Endothelial cell of umbilical vein (primary cell): ENCODE measurements at places on chromosomes 7 and 10. TPM values are rescaled to one million over a fixed set of nuclear protein-coding genes. Genes with fewer than 3 reads are reported as not detected.
A peak's percentile ranks its signal among the peaks of the same experiment; 100 is the strongest.

Gene CD36
- total RNA-seq: 0.58 and 1.2 TPM in 2 replicates

Gene GPR37
- 2.1 and 2.2 TPM in 2 replicates for total RNA-seq

Gene FLNC
- total RNA-seq: 81.8 and 81.9 TPM in 2 replicates

Gene FAM25G
- not detected in 2 replicates for total RNA-seq

Gene PKD2L1
- total RNA-seq: not detected in 2 replicates

Gene NANOS1
- total RNA-seq: 0.40 and 0.76 TPM in 2 replicates

Gene CNTNAP2
- not detected in 2 replicates for total RNA-seq

Gene PAX2
- total RNA-seq: not detected in 2 replicates

Gene FXYD4
- not detected in 2 replicates for total RNA-seq

Gene TMEM213
- not detected in 2 replicates for total RNA-seq

Gene RET
- total RNA-seq: 0.22 TPM in 1 of 2 replicates, not detected in the other

Gene SPDYE9
- total RNA-seq: not detected in 2 replicates

GRCh38 chr10:59648711-59649201, 60.9 kb downstream of the SLC16A9 start:
- DNase-seq: no peak

- no peak for DNase-seq
Measured at GRCh38 chr7:122618585-122619189, 80.2 kb downstream of the RNF133 start.

DNA sequence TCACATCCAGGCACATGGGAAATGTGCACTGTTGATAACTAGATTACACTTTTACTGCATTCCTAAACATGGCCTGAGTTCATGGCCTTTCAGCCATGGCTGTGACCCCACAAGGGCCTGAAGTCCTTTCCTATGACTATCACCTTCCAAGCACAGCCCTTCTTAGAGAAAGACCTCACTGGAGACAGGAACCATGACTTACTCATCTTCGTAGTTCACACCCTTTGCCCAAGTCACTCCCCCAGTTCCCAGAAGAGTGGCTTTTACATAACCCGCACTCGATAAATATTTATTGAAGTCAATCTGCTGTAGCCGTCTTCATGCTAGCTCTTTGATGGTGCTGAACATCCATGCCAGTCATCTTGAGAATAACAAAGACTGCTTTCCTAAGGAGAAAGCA, 632.5 kb upstream of the NRP1 start:
- DNase-seq: no peak

DNA sequence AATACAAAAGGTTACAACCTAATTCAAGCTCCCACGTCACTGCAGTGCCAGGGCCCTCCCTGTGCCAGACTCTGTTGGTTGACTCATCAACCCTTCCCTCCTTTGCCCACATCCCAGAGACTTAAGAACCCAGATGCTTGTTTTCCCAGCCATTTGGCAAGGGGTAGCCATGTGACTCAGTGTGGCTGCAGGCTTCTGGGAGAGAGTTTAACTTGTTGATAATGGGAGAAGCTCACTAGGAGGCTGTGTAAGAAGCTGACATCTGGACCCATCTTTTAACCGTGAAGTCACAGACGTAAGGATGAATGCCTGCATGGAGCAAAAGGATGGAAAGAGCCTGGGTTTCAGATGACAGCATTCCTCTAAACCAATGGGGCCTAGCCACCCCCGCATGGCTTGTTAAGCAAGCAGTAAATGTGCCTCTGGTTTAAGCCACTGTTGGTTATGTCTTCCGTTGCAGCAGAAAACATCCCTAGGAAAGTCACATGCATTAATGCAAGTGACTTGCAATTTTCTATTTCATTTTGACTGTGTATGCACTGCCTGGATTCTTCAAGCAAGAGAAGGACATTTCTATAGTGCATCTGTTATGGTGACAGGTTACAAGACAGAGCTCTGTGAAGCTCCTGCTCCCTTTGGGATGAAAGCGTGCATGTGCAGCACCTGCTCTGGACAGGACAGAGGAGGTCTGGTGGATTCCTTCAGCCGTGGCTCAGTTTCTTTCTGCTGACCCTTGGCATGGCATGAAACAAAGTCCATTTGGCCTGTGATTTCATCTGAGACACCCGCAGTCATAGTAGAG, 57.5 kb upstream of the CREB5 start:
- DNase-seq: peak; percentile 24

- DNase-seq: no peak
Measured at GRCh38 chr7:45597286-45597984, 23.3 kb downstream of the ADCY1 start.

GRCh38 chr7:148084138-148084537, 506.4 kb upstream of the C7orf33 start:
- DNase-seq: no peak

- DNase-seq: peak; percentile 51
Measured at GRCh38 chr10:46524472-46525176, 31.8 kb downstream of the GPRIN2 start.

DNA sequence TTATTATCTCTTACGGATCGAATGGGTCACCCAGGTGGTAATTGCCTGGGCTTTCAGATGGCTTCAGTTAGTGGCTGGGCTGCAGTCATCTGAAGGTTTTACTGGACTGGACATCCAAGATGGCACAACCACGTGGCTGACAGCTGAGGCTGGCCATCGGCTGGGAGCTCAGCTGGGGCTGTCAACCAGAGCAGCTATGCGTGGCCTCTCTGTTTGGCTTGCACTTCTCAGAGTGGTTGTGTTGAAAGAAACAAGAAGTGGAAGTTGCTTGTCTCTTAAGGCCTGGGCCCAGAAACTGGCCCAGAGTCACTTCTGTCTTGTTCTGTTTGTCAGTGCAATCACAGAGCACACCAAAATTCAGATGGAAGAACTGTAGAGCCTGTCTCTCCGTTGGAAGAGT, 5.7 kb upstream of the GDI2 start:
- DNase-seq: no peak

DNA sequence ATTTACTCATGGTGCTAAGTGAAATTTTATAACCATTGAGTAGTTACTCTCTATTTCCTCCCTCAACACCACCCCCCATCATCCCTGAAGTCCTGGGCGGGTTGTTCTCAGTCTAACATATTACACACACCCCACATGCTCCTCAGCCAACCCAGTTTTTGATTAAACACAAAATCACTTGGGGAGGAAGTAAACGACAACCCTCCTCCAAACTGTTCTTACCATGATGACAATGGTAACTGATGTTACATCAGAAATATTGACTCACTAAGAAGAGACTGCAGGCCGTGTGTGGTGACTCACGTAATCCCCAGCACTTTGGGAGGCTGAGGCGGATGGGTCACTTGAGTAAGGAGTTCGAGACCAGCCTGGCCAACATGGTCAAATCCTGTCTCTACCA, 44.2 kb downstream of the RAB11FIP2 start:
- no peak for DNase-seq

- no peak for DNase-seq
Measured at GRCh38 chr7:142319970-142320369, 62.1 kb upstream of the PRSS58 start.

DNA sequence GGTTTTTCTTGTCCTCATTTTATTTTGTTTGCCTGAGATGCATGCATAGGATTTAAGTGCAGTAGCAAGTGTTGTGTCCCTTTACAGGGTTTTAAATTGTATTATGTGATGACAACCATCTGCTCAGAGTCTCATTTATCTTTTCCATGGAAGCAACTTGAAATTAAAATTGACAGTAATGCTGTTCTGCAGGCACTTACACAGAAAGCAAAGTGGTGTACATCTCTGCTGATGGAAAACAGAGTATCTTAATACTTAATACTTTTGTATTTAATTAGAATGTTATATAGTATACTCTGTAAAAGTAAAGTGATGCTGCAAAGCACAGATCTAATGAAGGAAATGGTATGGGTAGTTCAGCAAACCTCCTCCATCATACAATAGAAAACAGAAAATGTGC, 482.9 kb downstream of the POM121L12 start:
- no peak for DNase-seq

DNA sequence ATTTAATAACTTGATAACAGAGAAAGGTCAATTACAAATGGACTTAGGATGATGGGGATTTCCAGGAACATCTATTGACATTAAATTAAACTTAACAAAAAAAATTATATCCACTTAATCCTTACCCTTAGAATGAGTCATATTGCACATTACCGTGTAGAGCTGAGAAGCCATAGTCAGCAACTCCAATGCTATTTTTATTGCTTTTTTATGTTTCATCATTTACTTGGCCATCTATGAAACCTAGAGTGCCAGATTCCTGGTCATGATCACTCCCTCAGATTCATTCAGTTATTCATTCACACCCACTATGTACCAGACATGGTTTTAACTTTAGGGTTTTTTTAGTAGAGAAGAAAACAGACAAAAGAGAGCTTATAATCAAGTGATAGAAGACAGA, 1180.4 kb downstream of the CNTNAP2 start:
- DNase-seq: no peak

GRCh38 chr10:85614566-85614965, 752.0 kb downstream of the GRID1 start:
- DNase-seq: no peak

- DNase-seq: peak; percentile 62
Measured at GRCh38 chr10:52004342-52004949, 305.1 kb upstream of the CSTF2T start.

DNA sequence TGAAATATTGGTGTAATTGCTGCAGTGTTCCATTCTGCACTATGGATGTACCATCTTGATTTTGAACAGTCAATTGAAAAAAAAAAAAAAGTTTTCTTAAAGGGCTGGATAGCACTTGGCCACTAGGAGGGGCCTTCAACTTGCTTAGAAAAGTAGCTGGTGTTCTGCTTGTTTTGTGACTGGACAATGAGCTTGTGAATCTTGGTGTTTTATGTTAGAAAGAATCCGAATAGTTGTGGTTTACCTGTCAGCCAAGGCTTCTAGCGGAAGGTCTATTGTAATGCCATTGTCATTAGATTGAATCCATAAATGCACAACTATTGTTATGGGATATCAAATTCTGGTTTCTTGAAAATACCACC, 77.1 kb downstream of the BMPER start:
- DNase-seq: peak; percentile 41

DNA sequence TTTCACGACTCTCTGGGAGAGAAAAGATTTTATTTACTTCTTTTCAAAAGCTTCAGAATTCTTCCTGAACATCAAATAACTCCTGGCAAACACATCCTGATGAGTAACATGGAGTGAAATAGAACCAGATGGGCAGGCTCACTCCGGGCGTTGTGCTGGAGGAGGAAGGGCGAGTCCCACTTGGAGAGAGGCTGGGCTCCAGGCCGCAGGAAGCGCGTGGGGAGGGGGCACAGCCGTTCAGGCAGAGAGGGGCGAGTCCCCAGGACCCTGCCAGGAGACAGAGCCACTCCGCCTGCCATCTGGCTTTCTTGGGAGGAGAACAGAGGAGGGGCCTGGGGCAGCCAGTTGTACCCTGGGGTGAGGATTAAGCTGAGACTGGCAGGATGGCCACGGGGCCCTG, 265.9 kb upstream of the ZMIZ1 start:
- DNase-seq: no peak

- DNase-seq: no peak
Measured at GRCh38 chr7:128447941-128448564, 7.6 kb upstream of the HILPDA start.

DNA sequence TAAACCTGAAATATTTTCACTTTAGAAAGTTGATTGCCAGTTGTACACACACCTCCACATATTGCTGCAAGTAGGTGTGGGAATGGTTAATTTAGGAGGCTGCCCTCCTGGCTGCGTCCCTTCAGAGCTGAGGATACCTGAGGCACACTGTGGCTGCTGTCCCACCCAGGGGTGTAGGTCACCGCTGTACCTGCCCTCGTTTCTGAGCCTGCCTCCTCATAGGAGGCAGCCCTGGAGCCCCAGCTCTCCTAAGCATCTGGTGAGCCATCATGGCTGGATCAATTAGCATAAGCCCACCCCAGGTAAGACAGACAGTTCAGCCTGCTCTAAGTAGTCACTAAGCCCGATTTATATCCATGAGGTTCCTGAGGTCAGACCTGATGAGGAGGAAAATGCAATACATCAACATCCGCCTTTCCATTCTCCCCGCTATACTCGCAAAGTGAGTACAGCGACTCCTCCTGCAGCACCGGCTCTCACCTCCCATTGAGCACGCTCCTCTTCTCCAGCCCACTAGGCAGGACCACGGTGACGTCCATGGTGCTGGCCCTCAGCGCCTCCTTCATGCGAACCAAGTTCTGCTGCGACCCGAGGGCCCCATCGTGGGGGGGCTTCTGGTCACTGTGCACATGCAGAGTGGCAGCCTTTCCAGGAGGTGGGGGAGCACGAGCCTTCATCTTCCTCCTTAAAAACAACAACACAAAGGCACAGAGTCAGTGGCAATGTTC, 97.2 kb downstream of the COBL start:
- DNase-seq: no peak

- DNase-seq: no peak
Measured at GRCh38 chr7:7321681-7322080, 139.3 kb downstream of the C1GALT1 start.

- no peak for DNase-seq
Measured at GRCh38 chr7:147079921-147080420, 963.4 kb downstream of the CNTNAP2 start.
